ENCODE measurements at places on chromosomes 6 and 20.

- DNase-seq, result no peak
These were observed 123.0 kb downstream of the PREX1 start for GRCh38 chr20:48704761-48705160.

- DNase-seq, result no peak
These were observed 17.2 kb upstream of the IL22RA2 start for GRCh38 chr6:137190583-137191094.

DNA sequence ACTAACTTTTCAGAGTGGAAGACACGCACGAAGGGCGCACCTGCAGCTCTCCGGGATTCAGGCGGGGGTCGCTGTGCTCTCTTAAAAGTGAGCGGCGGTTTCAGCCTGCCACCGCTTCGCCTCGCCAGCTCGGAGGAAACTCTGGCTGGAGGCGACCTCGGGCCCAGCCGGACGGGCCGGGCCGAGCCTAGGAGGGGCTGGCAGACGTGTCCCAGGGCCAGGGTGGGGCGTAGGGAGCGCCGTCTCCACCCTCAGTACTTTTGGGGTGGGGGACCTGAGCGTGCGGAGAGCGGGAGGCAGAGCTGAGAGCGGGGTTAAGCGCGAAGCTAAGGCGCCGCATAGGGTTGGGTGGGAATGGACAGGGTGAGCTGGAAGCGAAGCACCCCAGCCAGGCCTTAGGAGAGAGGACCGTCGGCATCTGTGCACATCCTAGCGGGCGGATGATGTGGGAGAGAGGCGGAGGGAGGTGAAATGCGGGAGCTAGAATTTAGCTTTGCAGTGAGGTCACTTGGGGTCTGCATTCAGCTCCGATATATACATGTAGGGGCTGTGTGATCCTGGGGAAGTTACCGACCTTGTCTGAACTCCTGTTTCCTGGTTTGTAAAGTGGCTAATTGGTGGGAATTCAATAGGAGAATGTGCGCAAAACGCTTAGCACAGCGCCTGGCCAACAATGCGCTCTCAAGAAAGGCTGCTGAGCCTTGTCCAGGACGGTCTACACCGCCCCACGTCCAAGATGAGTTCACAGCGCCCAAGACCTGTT lies 6.5 kb upstream of the TFAP2A start:
- no peak for DNase-seq

- no peak for DNase-seq
These were observed 567.4 kb downstream of the COL12A1 start for GRCh38 chr6:74638412-74638811.

DNA sequence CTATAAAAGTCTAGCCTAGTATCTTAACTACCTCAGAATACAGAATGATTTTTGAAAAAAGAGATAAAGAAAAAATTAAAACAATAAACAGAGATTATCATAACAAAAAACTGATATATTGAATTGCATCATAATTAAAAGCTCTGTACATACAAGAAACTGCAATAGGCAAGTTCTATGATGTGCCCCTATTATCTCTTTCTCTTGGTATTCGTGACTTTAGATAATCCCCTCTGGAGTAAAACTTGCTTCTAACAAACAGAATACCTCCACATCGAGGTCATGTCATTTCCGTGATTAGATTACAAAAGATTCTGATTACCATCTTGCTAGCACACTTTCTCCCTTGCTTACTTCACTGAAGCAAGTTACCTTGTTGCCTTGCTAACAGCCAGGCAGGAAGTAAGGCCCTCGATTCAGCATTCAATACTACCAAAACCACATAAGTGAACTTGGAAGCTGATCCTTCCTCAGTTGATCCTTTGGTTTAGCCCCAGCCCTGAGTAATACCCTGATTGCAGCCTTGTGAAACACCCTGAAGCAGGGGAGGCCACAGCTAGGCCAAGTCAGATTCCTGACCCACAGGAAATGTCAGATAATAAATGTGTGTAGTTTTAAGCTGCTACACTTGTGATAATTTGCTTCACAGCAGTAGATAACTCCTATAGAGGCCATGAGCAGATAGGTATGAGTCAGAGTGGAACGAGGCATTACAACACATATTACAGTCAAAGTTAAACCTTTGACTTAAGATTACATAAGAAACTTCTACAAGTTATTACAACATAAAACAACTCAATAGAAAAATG lies 53.7 kb upstream of the TMX4 start:
- DNase-seq, result no peak

- no peak for DNase-seq
These were observed 14.0 kb downstream of the DEFB110 start for GRCh38 chr6:50007819-50008218.

GRCh38 chr6:45916692-45917091 lies 99.0 kb downstream of the CLIC5 start:
- DNase-seq, result no peak

DNA sequence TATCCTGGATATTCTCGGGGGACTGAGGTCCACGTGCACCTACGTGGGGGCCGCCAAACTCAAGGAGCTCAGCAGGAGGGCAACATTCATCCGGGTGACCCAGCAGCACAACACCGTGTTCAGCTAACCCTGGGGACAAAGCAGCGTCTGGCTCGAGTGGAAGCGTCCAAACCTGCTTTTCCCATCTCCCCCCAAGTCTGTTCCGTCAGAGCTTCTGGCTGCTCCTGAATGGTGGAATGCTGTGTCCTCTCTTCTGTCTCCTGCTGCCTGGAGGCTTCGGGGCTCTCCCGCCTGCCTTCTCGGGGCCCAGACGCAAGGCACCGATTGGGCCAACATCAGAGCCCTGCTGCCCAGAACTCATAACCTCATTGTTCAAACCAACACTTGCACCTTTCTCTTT lies 56.7 kb downstream of the GMPR start:
- no peak for DNase-seq

DNA sequence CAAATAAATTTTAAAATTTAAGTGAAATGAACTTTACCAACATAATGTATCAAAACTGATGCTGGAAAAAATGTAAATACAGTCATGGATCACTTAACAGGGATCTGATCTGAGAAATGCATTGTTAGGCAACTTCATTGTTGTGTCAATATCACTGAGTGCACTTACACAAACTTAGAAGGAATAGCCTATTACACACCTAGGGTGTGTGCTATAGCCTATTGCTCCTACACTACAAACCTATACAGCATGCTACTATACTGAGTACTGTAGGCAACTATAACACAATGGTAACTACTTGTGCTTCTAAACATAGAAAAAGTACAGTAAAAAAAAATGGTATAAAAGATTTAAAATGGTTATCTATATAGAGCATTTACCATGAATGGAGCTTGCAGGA lies 104.5 kb downstream of the DCDC2 start:
- DNase-seq, result no peak

GRCh38 chr6:37236921-37237320 lies 20.7 kb upstream of the TBC1D22B start:
- DNase-seq, result no peak

DNA sequence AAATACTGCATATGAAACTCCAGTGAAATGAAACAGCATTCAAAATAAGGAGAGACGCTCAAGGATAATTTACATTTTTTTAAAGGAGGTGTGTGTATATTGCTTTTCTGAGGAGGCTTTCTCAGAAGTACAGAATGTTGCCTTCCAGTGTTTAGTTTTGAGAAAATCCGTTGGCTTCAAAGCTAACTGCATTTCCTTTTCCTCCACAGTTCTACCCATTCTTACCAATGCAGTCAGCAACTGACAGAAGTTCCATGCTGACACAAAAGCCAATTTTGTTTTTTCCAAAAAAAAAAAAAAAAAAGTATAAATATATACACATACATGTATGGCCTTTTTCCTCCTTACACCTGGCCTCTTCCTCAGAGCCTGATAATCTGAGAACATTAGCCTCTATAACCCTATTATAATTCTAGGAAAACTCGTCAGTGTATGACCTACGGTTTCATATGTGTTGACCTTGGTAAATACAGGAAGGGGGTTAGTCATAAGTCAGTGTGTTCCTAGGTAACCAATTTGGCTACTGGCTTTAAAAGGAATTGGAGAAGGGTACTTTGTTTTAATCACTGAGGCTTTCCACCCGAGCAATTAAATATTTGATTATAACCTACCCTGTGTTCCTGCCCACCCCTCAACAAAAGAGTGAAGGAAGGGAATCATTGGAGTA lies 24.2 kb downstream of the MGME1 start:
- DNase-seq, result no peak

DNA sequence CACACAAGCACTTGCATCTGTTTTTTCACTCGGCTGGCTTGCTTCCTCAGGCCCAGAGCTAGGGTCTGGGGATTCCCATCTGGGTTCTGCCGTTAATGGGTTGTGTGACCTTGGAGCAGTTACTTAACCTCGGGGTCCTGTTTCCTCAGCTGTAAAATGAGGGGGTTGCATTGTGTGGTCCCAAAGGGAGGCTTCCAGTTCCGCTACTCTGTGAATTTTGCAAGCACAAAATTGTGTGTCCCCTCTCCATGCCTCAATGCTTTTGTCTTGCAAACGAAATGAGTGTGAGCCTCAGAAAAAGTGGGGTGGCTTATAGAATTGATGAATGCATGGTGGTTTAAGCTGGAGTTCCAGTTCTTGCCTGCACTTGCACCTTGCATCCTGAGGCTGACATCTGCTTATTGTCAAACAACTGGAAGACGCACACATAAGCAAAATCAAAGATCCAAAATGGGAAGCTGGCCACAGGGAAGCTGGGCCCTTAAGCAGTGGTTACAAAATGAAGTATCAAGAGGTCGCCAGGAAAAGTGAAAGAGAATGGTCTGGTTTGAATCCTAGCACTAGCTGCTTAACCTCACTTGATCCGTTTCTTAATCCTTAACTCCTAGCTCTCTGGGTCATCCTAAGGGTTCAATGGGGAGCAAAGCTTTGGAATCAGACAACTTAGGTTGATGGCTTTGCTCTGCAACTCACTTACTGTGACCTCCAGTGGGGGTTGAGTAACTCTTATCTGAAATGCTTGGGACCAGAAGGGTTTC lies 490.6 kb downstream of the DHX35 start:
- DNase-seq, result no peak

DNA sequence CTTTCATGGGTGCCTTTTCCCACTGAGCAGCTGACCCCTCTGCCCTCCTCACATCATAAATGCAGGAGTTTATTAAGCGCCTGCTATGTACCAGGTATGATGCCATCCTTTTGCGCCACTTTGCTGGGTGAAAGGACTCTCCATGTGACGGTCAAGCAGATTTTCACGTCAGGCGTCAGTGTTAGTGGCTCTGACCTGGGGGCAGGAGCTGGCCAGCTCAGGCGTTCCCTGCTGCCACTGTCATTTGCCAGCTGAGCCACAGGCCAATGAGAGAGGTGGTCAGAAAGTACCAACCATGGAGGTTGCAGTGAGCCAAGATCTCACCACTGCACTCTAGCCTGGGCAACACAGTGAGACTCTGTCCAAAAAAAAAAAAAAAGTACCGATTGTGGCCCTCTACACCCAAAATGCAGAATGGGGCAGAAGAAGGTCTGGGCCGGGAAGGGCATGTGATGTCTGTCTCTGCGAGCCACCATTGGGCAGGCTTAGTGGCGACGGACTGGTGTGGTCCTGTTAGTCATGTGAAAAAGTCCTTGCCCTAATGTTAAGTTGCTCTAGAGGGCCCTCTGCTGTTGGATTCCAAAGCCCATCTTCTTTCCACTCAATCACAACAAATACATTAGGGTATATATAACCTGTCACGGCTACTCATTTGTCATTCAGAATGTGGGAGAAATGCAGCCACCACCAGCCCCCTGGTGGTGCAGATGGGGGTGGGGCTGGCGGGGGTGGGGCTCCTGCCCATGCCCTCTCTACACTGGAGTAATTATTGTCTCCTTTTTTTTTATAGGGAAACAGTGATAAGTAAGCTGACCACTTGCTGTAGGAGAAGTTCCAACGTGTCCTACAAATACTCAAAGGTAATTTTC lies 18.4 kb upstream of the SLC22A1 start:
- DNase-seq, result no peak

DNA sequence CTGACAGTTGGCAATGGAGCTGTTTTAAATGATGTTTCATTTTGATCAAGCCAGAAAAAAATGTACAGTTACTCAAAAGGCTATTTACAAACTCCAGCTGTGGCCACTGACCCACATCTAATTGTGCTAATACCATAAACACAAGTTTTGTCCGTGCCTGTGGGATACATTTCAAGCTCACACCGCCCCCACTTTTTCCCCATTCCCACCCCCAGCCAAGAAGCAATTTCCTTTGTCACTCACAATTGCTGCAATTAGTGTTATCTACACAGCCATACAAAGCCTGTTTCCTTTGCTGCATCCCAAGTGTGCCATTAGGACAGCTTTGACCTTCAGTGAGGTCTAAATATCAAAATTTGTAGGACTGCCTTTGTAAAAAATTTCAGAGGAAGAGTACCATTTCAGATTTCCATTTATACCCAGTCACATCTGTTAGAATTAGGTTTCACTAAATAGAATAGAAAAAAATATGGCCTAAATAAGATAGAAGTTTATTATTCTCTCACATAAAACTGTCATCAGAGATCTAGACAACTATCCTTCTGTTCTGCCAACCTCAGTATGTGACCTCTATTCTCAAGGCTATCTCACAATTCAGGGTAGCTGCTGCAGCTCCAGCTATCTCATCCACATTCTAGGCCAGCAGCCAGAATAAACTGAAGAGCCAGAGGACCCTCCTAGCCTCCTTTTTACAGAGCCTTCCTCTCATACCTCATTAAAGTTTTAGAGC lies 202.6 kb downstream of the NFATC2 start:
- no peak for DNase-seq

GRCh38 chr6:5471637-5472398 lies 210.5 kb downstream of the FARS2 start:
- DNase-seq, result no peak

DNA sequence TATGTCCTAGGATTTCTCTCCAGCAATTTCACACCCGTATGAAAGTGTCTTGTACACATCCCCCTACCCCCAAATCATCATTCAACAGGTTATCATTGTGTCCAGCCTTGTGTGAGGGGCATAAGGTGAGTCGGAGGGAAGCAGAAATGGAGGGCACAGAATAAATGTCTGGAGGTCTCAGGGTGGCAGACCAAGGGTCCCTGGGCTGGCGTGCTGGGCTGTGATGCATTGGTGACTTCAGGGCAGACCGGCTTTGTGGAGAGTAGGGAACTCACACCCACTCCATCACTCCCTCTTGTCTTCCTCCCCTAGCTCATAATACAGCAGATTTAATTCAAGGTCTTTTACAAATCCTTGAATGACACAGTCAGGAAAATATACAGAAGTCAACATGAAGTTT lies 191.7 kb upstream of the PMEPA1 start:
- no peak for DNase-seq

DNA sequence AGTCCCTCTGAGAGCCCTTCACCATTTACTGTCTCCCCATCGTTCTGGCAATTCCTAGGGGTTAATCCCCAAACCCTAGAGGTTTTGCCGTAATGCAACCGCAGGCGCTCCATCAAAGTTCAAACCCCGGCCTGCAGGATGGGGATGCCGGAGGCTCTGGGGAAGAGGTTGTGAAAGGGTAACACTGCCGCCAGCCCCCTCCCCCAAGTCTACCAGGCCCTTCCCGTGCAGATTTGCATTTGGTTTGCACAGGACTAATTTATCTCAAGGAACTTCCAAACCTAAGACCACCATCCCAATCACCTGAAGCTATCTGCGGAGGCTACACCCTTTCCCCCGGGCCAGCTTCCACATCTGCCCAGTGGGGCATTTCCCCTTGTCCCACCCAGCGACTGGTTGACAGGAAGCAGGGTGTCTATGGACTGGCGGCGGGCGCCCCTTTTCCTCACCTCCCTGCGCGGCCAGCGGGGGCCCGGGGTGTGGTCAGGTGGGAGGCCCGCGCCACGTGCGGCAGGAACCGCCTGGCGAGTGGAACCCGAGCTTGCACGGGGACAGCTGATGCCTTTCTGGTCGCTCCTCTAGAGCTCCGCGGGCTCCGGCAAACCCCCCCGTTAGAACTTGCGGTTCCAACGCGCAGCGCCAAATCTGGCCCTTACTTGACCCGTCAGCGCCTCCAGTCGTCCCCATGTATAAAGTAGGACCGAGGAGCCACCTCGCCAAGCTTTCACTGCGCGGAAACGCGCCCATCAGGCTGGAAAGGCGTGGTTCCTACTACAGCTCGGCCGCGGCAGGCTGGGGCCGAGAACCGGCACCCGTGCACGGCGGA lies 9.4 kb upstream of the SLC4A11 start:
- no peak for DNase-seq

All from cerebellar nuclear complex (tissue), 1 donor.